ENCODE measurements at places on chromosomes 7 and 10. TPM values are rescaled to one million over a fixed set of nuclear protein-coding genes. Genes with fewer than 3 reads are reported as not detected.

Gene DNAJB12
- total RNA-seq, result 32.8 TPM

Gene ATRNL1
- total RNA-seq, result 8.4 TPM

- DNase-seq, result peak; percentile 14
These were observed 21.4 kb upstream of the HELLS start for GRCh38 chr10:94524146-94524545.

Gene CYP3A5
- total RNA-seq, result under 0.01 TPM

Gene PRTFDC1
- 14.8 TPM for total RNA-seq

GRCh38 chr7:111833466-111833865 lies 271.2 kb upstream of the IMMP2L start:
- peak; percentile 16 for DNase-seq

Gene OR2A7
- 0.32 TPM for total RNA-seq

DNA sequence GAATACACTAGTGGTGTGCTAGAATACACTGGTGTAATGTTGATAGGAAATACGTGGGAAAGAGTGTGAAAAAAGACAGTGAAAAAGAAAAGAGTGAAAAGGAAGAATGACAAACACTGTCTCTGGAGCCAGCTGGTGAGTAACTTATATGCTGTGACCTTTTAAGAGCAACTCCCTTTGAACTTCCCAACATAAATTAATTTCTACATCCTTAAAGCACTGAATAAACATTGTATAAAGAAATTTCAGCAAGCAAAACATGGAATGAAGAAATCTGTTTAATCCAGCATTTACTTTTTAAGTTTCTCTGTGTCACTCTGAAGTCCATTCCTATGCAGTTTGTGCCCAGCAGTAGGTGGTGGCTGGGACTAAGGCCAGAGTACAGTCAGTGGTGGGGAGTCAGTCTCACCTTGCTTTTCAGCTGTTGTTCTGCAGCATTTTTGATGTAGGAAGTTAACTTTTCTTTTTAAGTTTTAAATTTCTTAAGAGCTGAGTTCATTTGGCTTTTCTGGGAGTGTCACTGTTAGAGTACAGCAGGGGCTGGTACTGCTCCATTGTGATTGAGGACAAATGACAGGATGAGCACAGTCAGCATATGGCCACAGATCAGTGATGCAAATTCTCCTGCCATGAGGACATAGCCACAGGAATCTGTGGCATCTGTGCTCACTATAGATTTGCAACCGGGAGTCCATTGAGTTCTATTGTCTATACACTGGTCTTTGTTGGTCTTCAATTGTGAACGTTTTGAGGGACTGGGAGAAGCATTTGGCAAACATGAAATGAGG lies 321.8 kb downstream of the ZNF248 start:
- DNase-seq, result no peak

DNA sequence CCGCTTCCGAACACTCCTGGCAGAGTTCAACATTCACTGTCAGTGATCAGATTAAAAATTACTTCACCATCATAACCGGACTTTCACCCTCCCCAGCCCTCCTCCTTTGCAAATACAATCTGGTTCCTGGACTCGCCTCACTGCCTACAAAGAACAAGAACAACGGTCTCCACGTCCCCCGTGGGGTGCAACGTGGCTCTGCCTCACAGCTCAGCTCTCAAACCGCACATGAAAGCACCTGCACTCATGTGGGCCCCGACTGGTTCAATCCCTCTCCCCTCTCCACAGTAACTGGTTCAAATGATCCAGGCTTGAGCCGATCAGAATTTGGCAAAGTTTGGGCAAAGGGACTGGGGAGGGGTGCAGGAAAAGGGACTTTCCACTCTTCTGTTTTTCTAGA lies 21.0 kb downstream of the ASB13 start:
- no peak for DNase-seq

Gene EIF5AL1
- total RNA-seq, result 0.86 TPM

- DNase-seq, result no peak
These were observed 6.8 kb upstream of the GPR15LG start for GRCh38 chr10:84166620-84167288.

- DNase-seq, result peak; percentile 33
These were observed 83.5 kb upstream of the INSIG1 start for GRCh38 chr7:155213955-155214740.

- DNase-seq, result no peak
These were observed 219.5 kb upstream of the ZNF804B start for GRCh38 chr7:88540012-88540411.

GRCh38 chr7:138667535-138668228 lies 33.5 kb downstream of the SVOPL start:
- peak; percentile 37 for DNase-seq

Gene ACSL5
- total RNA-seq, result 8.6 TPM

Gene TEX47
- not detected for total RNA-seq

Gene NCF1
- total RNA-seq, result not detected

Gene EPHB4
- total RNA-seq, result 44.1 TPM

Gene FEZF1
- not detected for total RNA-seq

DNA sequence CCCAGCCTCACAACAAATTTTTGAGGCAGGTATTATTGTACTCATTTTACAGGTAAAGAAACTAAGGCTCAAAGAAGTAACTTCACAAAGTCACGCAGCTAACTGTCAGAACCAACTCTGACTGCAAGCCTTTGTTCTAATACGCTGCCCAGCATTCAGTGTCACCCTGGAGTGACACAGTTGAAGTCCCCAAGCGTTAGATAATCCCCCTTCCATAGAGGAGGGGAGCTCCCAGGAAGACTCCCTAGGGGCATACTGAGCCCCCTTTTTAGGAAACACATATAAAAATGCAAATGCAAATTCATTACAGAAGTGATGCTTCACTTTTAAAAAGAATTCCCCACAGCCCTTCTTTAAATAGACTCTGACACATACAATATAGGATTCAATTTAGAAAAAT lies 101.0 kb upstream of the MACROH2A2 start:
- no peak for DNase-seq

DNA sequence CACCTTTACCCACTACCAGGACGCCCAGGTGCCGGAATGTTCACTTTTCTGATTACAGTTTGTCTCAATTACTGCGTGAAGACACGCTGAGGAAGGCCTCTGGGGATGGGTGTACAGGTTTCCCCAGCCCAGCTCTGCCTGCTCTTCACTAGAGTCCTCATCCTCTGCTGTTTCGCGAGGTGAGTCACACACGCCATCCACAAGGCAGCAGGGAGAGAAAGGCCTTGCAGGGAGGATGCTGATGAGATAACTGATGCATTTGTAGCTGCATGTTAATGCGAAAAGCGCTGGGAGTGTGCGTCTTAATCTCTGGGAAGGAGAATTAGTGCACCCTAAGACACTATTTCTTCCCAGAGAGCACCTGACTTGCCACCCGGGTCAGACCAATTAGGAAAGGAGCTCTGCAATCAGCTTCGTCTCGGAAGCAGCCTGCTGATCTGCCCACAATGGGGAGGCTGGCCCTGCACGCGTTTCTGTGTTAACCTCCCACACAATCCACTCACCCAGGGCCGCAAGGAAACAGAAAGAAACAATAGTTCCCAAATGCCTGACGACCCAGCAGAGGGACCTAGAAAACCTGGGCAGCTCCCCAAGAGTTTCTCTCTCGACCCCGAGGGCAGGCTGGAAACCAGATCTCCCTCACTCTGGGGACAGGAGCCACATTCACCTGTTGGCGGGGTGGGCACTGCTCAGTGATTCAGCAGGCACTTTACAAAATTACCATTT lies 578.7 kb downstream of the GLRX3 start:
- DNase-seq, result no peak

DNA sequence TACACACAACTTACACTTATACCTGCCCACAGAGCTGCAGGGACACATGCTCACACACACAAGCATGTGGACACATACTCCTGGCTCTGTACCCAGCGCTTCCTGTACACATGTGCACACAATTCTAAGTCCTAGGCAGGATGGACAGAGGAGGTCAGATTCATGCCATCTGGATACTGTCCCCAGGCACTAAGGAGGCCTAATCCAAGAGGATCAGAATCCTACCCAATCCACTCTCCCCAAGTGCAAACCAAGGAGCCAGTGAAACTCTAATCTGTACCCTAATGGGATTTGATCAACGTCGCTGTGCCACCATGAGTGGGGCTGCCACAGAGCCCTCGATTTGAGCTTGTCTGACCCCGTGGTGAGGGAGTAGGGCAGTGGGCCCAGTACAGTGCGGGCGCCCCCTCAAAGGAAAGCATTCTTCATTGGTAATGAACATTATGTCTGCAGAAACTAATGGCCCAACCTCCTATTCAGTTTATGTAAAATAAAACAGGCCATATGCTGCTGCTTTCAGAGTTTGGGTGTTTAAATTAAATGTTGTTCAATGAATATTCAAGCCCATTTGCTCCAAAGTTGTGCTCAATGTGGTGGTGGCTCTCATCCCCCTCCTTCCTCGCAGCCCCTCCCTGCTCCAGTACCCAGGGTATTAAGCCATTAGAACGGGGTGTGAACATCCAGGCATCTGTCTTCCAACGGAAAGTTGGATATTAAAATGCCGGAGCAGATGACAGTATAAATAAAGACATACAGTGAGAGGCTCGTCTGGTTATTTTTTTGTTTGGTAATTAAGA lies 26.4 kb downstream of the RPS24 start:
- DNase-seq, result no peak

GRCh38 chr10:82674036-82674435 lies 799.0 kb downstream of the NRG3 start:
- DNase-seq, result no peak

DNA sequence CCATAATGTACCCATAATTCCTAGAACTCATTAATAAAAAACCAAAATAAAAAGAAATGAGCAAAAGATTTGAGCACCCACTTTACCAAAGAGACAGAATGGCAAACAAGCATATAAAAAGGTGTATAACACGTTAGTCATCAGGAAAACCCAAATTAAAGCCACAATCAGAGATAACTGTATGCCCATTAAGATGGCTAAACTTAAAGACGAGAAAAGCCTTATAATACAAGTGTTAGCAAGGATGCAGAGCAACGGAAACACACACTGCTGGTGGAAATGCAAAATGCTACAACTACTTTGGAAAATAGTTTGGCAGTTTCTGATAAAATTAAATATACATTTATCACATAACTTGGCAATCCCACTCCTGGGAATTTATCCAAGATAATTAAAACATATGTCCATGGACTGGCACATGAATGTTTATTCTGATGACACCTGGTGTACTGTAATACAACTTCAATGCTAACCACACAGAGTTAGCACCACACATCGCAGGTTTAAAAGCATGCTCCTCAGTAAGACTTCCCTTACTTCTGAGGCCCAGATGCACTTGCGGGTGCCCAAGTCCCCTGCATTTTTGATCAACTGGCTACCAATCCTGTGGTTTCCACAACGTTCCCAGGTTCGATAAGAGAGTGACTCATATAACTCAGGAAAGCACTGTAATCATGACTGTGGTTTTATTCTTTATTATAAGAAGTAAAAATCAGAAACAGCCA lies 158.6 kb downstream of the SNX13 start:
- peak; percentile 47 for DNase-seq

- DNase-seq, result no peak
These were observed 16.0 kb downstream of the DGKB start for GRCh38 chr7:14886533-14886932.

DNA sequence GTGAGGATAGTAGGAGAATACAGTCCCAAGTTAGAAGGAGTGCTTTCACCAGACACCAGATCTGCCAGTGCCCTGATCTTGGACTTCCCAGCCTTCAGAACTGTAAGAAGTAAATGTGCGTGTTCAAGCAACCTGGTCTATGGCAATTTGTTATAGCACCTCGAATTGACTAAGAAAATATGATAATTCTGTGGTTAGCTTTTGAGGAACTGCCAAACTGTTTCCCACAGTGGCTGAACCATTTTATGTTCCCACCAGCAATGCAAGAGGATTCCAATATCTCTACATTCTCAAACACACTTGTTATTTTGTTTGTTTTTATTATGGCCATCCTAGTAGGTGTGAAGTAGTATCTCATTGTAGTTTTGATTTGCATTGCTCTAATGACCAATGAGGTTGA lies 47.0 kb downstream of the RBM20 start:
- no peak for DNase-seq

- no peak for DNase-seq
These were observed 769.0 kb upstream of the COBL start for GRCh38 chr7:52085610-52086009.

DNA sequence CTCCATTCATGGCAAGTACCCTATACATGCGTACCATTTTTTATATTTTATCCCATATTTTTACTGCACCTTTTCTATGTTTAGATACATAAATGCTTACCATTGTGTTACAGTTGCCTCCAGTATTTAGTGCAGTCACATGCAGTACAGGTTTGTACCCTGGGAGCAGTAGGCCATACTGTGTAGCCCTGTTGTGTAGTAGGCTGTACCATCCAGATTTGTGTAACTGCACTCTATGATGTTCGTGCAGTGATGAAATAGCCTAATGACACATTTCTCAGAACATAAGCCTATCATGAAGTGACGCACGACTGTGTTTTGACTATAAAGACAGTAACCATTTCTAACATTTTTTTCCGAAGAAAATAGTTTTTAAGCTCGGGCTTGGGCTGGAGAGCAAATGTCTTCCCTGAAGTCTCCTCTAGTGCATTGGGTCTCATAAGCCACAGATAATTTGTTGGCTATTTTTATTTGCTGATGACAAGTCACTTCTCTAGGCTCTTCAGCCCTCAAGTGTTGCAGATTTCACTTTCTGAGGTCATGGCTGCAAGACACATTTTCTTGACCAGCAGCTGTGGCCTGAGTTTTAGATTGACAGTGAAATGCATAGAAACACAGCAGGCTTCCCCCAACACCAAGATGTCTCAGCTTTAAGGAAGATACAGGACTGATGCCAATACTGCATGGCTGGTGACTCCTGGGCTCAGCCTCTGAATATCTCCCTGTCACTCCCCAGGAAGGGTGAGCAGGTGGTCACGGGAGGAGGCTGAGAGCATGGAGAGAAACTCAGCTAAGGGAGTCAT lies 26.9 kb downstream of the EPDR1 start:
- DNase-seq, result peak; percentile 17

Gene HELLS
- total RNA-seq, result 39.7 TPM
